Activated CD8-positive, alpha-beta memory T cell treated with anti-CD3 and anti-CD28 coated beads for 1 hour (primary cell): ENCODE measurements at places on chromosomes 7 and 10.

DNA sequence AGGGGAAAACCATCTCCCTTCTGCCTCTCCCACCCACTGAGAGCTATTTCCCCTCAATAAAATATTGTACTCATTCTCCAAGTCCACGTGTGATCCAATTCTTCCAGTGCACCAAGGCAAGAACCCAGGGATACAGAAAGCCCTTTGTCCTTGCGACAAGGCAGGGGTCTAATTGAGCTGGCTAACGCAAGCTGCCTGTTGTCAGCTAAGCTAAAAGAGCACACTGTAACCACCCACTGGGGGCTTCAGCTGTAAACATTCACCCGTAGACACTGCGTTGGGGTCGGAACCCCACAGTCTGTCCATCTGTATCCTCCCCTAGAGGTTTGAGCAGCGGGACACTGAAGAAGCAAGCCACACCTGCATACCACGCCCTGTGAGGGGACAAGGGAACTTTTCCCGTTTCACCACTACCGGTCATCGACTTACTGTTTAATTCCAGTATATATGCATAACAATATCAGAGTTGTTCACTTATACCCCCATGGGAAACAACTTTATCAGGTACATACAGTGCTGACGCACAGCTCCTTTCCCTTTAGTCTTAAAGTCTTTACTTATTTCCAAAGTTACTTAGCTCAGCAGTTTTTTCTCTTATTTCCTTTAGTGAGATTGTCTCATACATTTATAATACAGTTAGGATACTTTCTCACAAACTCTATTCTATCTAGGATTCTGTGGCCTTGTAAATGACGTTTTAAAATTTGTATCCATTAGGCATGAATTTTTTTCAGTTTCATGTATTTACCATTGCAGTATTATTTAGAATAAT lies 721.6 kb downstream of the ANKRD7 start:
- no peak for DNase-seq

DNA sequence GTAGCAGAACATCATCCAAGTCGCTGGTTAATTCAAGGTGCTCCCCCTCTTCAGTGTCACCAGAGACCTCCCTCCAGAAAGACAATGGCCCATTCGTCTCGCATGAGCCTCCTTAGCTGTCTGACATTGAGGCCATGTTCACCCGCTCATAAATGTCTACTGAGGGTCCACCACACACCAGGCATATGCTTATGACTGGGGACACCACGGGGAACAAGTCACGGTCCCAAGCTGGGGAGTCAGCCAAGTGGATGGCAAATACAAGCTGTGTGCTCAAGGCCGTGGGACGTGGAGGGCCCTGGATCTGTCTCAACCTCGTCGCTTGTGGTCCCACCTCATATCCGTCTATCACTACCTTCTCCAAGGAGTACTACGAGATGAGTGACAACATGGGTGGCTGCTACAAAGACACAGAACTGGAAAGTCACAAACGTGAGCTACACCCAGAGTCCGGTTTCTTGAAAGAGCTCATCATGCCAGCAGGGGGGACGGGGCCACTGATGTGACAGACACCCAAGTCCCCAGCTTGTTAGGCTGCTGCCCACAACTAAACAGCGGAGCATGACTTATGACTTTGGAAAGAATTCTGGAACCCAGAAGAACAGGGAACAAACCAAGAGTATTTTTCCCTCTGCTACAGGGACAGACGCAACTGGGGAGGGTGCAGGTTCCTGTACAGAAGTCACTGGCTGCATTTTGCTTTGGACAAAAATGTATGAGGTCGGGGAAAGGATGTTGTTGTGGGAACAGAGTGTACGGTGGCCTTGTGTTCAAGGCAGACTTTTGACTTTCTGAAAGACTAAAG lies 189.6 kb downstream of the COBL start:
- no peak for DNase-seq

GRCh38 chr10:104351919-104352318 lies 1.7 kb upstream of the CFAP58 start:
- no peak for DNase-seq

DNA sequence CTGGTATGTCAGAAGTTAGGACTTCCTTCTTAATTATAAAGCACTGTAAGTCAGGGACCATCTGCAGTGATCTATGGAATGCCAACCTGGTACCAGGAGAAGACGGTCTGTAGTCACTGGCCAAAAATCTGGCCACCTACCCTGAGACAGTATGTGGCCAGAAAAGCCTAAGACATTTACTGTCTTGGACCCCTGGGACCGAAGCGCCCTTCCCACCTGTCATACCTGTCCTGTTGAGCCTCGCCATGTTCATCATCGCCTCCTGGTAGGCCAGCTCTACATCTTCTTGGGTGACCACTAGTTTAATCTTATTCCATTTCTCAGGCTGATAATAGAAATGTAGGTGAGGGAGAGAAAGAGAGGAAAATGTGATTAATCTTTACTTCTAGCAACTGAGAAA lies 20.0 kb downstream of the SEPHS1 start:
- no peak for DNase-seq

- DNase-seq: no peak
Measured at GRCh38 chr10:18279173-18279572, 138.9 kb downstream of the CACNB2 start.

- DNase-seq: no peak
Measured at GRCh38 chr10:121007264-121007663, 156.1 kb downstream of the WDR11 start.

DNA sequence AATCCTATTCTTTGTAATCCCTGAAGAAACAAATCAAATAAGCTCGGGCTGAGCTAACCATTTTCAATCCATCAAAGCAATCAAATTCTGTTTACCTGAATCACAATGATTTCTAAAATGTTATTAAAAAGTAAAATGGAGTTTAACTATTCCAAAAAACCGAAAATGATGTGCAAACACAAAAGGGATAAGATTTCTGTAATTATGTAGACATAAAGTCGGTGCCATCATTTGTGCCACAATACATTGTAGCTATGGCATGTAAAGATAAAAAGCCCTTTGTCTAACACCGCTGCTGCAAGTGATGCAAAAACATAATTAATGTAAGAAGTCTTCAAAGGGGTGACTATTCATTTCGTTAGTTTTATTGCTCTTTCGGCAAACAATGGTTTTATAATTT lies 125.1 kb upstream of the FAM204A start:
- no peak for DNase-seq

GRCh38 chr7:152312316-152312715 lies 123.5 kb downstream of the KMT2C start:
- DNase-seq: no peak

DNA sequence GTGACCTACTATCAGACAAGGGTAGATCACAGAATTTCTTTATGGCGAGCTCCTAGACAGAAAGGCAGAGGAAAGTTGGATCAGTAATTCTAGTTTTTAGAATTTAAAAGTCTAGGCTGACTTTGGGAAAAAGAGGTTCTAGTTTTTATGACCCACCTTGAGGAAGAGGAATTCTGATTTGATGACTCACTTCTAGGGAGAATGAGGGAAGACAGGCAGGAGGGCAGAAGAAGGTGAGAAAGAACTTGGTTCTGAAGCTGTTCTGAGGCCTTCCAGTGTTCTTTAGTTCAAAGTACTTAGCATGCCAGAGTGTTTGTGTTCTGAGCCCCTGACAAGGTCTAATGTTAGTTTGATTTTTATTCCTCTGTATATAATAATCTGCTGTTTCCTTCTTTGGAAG lies 97.2 kb downstream of the PODXL start:
- DNase-seq: no peak

GRCh38 chr10:86953747-86954680 lies 3.4 kb downstream of the MMRN2 start:
- no peak for DNase-seq

DNA sequence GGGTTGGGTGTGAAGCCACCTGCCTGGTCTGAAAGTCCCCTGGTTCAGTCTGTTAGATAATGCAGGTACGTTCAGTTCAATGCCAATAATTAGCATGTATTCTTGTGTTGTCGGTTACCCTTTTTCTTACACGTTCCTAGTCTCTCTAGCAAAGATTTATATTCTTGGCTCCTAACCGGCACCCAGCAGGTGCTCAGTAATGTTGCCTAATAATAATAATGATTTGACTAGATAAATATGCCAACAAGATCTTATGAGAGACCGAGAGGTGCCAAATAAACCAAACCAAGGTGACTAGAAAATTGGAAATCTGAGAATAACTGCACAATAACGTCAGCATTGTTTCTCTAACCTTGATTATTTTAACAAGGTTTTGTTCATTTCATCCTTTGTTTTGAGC lies 1.1 kb upstream of the SMIM30 start:
- no peak for DNase-seq

GRCh38 chr7:152200395-152200794 lies 174.9 kb downstream of the GALNT11 start:
- no peak for DNase-seq

DNA sequence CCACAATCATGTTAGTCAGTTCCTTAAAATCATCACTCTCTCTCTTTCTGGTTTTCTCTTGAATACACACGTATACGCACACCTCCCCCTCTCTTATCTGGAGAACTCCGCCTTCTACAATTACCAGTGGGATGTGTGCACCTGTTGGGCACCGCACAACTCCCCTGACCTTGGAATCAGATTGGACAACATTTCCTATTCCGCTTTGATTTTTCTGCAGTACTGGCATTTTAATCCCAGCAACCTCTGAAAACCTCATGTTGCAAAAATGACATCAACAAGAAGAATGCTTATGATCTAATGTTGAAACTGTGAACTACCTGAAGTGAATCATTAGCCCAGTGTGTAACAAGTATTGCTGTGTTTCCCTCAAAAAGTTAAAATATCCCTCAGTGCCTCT lies 109.6 kb downstream of the KIAA1217 start:
- DNase-seq: no peak

DNA sequence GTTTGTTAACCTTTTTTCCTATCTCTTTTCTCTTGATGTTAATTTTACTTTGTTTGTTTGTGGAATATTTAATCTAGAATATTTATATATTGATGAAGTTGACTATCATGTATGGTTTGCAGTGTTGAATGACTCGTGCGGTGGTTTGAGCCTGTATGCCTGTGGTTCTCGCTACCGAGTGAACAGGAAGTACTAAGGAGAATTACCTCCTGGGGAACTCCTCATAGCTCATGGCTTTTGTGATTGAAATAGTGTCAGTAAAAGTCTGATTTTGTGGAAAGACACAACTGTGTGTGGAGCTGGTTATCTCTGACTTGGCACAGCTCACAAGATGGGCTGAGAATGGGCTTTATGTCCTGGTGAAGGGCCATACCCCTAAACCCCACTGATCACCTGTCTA lies 498.6 kb downstream of the GLRX3 start:
- no peak for DNase-seq

DNA sequence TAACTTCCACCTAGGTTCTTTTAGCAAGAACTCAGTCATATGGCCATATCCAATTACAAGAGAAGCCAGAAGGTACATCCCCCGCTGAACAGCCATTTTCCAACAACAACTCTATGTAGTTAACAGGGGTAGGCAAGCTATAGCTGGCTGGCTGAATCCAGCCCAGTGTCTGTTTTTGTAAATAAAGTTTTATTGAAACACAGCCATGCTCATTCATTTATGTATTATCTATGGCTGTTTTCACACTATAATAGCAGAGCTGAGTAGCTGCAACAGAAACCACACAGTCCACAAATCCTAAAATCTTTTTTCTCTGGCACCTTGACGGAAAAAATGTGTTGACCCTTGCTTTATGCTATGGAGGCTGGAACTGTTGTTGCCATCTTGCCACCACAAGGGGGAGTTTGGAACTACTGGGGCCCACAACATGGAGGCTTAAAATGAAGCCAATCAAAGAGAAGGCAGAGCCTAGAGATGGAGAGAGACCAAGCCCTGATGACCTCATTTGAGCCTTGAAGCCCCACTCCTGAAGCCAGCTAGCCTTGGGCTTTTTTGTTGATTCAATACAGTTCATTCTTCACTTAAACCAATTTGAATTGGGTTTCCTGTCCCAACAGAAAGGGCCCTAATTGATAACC lies 33.3 kb upstream of the XPNPEP1 start:
- no peak for DNase-seq

DNA sequence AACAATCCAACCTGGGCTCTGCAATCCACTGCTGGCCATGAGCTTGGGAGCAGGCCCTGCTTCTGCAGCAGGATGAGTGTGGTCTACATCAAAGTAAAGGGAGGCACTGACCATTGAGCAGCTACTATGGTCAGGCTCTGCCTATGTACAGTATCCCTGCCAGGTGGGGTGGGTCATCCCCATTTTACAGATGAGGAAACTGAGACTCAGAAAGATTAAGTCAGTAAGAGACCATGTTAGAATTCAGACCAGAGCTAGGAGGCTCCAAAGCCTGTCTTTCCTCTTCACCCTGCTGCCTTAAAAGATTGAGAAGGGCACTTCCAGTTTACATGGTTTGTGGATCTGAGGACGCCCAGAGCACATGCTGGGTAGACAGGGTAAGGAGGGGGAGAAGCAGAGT lies 27.1 kb upstream of the CDH23 start:
- no peak for DNase-seq

GRCh38 chr7:2718296-2718965 lies 30.4 kb downstream of the AMZ1 start:
- DNase-seq: no peak

DNA sequence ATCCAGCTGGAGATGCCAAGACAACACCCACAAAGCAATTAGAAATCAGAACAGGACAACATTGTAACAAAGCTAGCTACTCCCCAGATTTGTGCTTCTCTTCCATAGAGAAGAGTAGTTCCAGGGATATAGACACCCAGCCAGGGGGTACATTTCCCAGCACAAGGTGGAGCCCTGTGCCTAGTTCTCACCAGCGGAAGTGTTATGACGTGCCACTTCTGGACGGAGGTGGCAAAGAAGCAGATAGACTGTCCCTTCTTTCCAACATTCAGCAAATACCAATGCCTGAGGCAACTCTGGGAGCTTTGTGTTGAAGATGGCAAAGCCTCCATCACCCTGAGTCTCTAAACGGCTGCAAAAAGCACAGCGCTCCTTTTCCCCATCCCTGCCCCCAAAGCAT lies 23.4 kb upstream of the GSAP start:
- no peak for DNase-seq

- no peak for DNase-seq
Measured at GRCh38 chr7:131720703-131721102, 164.3 kb upstream of the PODXL start.

DNA sequence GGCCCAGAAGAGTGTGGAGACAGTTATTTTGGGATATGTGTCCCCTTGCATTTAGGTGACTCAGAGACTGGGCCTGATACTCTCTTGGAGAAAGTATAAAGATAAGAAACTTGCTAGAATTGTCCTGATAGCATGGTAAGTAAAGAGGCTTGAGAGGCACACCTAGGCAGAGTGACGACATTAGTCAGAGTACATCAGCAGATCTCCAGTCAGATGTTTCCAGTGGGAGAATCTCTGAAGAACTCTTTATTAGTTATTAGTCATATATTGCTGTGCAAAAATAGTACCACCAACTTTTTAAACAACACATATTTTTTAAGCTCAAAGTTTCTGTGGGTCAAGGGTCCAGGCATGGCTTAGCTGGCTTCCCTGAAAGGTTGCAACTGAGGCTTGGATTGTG lies 182.6 kb downstream of the NEBL start:
- DNase-seq: no peak

- no peak for DNase-seq
Measured at GRCh38 chr10:45460235-45460878, 86.3 kb downstream of the ALOX5 start.
